Fibroblast of the aortic adventitia (primary cell): ENCODE measurements at places on chromosomes 2 and 18. TPM values are rescaled to one million over a fixed set of nuclear protein-coding genes. Genes with fewer than 3 reads are reported as not detected.

SPIRE1 gene
- total RNA-seq: 27.7 and 43.4 TPM in 2 replicates

GRCh38 chr18:5895876-5896740 lies 786 bp upstream of the TMEM200C start:
- no peak for DNase-seq

SULT1C4 gene
- 0.33 TPM in 1 of 2 replicates, not detected in the other for total RNA-seq

DNA sequence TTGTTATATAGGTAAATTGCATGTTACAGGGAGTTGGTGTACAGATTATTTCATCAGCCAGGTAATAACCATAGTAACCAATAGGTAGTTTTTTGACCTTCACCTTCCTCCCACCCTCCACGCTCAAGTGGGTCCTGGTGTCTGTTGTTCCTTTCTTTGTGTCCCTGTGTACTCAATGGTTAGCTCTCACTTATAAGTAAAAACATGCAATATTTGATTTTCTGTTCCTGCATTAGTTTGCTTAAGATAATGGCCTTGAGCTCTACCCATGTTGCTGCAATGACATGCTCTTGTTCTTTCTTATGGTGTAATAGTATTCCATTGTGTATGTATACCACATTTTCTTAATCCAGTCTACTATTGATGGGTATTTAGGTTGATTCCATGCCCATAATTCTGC lies 233.7 kb upstream of the EPC2 start:
- no peak for DNase-seq

- DNase-seq: no peak
Observed at GRCh38 chr2:190785334-190785733, 95.3 kb upstream of the GLS start.

GRCh38 chr2:120736624-120737339 lies 1.1 kb downstream of the GLI2 start:
- DNase-seq: peak; percentile 92

SIX3 gene
- total RNA-seq: not detected in 2 replicates

MYO5B gene
- 0.09 and 0.16 TPM in 2 replicates for total RNA-seq

GRCh38 chr2:64980183-64980582 lies 9.0 kb upstream of the SLC1A4 start:
- no peak for DNase-seq
